Ovary (tissue), 10 donors: ENCODE measurements at places on chromosomes 12 and 14.

DNA sequence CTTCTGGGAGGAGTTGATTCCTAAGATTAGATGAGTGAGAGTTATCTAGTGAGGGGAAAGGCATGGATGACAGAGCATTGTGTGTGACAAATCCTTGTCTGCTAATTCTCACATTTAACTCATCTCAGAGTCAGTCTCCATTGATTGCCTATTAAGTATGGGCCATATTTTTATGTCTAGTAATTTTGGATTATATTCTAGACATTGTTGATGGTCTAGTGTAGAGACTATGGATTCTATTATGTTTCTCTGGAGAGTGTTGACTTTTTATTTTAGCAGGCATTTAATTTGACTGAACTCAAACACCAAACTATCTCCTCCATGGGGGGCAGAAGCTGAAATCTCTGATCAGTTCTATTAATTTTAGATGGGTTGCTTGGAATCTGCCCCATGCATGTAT, 114.4 kb downstream of the CACNA1C start:
- no peak for DNase-seq

DNA sequence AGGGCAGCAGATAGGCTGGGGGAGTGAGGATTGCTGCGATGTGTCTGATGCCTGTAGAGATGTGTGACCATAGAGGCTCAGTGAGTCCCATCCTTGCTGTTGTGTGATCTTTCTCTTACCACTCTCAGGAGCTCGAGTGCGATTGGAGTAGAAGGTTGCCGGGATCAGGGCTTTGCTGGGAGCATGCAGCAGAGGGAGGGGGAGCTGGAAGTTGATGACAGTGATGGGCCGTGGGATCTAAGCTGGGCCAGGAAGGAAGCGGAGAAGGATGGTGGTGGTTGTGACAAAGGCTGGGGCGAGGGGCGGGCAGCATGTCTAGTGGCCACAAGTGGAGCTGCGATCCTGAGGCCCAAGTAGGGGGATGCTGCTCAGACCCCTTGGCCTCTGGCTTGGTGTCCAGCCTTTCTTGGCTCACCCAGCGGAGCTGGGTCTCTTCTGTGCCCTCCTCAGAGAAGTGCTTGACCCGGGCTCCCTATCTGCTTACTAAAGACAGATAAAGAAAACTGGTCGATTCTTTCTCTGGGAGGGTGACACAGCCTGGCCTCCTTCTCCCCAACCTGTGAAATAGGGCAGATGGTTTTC, 66.2 kb downstream of the PRMT8 start:
- no peak for DNase-seq

DNA sequence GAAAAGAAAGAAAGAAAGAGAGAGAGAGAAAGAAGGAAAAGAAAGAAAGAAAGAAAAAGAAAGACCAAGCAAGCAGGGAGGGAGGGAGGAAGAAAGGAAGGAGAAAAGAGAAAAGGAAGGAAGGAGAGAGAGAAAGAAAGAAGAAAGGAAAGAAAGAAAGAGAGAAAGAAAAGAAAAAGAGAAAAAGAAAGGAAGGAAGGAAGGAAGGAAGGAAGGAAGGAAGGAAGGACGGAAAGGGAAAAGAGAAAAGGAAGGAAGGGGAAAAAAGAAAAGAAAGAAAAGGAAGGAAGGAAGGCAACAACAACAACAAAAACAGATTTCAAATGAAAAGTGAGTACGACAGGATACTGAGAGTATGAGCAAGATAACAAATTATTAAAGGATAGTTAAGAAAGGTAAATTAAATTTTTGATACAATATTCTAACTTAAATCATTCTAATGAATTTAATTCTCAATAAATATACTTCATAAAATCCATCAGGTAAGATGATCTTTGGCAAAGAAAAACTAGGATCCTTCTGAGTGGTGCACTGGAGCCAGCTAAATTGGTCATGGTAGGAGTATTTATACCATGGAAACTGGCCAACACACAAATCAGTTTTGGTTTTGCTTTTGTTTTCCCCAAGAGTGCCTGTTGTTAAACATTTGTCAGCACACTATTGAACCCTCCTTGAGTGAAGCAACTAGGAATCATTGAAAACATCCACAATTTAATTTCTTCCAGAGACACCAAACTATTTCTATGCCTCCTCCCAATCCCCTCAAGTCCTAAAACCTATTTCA, 56.1 kb upstream of the DYRK2 start:
- no peak for DNase-seq

DNA sequence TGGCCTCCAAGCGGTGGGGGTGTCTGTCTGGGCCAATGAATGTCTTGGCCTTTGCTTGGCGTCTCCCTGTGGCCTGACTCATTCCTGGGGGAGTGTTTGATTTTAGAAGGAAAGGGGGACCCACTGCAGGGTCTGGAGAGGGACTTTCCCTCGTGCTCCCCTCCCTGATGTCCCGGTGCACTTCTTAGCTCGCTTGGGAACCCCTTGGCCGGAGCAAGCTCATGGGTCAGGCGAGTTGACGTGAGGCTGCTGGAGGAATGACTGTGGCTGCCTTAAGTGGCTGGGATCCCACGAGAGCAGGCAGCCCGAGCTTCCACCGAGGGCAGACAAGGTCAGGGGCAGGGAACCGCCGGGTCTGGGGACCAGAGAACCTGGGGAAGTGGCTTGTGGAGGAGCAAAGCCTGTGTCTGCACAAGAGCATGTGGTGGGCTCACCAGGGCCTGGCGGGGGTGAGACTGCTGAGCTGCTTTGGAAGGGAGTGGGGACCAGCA, 218.4 kb upstream of the C14orf180 start:
- DNase-seq = no peak

DNA sequence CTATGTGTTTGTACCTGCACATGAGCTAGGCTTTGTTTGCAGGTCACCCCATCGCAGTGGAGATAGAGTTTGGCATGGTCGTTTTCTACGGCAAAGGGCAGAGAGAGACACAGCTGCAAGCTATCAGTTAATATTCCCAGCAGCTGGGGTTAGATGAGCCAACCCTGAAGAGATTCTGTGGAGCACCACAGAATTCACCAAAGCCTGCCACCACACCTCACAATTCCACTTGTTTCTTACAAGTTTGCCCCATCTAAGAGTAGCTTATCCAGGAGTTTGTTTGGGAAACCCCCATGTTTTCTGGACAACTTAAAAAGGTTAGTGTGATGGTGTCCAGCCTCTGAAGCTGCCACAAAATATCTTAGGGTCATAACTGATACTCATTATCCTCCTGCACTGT, 20.0 kb upstream of the HIF1A start:
- no peak for DNase-seq
